Astrocyte of the spinal cord (primary cell): ENCODE measurements at places on chromosomes 2 and 18.

- no peak for DNase-seq
Observed at GRCh38 chr2:98489486-98489885, 44.8 kb downstream of the INPP4A start.

- DNase-seq: peak; percentile 69
Observed at GRCh38 chr2:217166241-217166850, 306.5 kb upstream of the TNP1 start.

DNA sequence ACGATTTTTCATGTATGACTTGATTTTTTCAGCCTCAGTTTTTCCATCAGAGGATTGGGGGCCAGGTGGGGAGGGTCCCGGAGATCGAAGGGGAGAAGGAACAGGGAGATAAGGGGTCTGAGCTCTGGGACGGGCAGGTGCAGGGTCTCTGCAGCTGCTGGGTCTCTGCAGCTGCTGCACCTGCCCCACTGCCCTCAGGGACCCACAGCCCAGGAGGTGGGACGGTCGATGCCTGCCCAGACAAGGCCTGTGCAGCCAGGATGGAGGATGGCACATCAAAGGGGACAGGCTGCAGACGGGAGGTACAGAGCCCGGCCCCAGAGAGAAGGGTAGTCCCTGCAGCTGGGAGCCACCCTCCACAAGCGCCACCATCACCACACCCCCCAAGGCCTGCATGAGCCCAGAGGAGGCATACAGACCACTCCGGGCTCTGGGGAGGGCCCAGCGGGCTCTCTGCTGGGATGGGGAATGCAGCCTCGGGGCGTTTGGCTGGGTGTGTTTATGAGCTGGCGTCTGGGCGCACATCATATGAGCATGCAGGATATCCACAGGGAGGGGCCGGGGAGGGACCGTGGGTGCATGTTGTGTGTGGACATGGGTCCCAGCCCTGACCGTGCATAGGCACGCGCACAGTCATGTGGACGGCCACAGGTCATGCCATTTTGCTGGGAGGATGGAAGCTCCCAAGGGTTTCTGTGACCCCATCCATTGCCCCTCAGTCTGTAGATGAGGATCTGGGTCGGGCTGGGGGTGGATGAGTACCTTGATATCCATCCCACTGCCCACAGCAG lies 34.9 kb upstream of the GPC1 start:
- DNase-seq: no peak

DNA sequence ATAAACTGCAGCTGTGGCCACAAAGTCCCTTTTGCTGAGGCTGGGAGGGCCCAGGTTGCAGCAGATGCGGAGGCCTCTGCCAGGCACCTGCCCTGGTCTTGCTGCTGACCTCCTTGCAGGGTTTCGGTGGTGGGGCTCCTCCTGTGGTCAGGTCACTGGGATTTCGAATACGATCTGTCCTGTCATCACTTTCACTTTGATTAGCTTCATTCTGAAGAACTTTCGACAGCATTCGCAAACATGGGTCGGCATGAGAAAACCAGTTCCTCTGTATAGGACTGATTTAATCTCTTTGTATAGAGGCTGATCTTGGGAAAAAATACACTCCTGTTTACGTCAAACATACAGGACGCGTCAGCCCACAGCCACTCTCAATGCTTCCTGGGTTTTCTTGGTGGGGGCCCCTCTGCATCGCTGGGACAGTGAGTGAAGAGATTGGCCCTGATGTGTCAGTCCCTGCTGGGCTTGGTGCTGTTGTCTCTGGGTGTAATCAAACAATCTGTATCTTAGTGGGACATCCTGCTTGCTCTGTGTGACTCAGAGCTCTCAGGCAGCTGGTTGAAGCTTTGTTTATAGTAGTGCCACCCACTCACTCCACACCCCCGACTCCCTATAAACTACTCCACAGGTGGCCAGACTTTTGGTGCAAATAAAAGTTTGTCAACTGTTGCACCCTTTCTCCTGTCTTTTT lies 209.4 kb upstream of the CXCR4 start:
- DNase-seq: peak; percentile 4

DNA sequence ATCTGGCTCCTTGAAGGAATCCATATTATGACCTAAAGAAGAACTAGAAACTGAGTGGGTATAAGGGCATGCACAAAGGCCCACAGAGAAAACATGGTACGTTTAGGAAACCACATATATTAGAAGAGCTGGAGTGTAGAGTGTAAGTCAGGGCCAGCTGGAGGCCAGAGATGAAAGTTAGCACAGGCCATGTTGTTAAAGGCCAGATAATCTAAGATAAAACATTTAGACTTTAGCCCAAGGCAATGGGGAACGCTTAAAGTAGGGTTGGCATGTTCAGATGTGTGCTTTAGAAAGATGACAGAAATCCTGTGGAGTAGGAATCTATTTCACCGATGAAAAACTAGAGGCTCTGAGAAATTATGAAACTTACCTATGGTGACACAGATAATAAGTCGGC lies 229.1 kb upstream of the NRP2 start:
- no peak for DNase-seq

DNA sequence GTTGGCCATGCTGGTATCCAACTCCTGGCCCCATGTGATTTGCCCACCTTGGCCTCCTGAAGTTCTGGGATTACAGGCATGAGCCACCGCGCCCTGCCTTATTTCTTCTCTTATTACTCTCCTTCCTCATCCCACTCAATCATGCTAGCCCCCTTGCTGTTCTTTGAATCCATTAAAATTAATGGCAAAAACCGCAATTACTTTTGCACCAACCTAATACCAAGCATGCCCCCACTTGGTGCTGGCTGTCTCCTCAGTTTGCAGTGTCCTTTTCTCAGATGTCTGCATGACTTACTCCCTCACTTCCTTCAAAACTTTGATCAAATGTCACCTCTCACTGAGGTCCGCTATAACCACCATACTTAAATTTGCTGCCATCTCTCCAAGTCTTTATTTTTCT lies 34.6 kb downstream of the DYTN start:
- DNase-seq: no peak

DNA sequence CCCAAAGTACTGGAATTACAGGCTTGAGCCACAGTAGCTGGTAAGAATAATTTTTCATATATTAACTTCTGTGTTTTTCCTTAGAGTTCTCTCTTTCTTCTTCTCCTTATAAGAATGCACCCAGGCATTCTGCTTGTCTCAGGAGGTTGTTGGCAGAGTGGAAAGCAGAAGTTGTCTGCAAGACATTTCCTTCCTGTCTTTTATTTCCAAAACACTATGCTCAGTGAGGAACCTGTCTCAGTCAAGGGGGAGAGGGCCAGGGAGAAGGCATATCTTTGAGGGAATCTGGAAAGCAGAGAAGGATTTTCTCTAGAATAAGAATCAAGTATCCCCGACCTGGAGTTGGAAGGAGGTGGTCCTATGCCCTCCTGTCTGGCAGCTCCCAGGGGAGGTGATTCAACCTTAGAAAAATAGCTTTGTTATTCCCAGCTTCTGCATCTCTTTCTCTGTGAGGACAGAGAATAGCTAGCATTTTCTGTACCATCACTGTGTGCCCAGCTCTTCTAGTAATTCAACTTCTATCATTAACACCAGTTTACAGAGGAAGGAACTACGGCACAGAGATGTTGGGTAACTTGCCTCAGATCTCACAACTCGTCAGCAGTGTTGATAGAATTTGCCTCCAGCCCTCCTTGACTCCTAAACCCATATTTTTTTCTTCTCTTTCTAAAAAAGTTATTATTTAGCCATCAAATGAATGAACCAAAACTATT lies 3.8 kb upstream of the LPIN2 start:
- DNase-seq: no peak

DNA sequence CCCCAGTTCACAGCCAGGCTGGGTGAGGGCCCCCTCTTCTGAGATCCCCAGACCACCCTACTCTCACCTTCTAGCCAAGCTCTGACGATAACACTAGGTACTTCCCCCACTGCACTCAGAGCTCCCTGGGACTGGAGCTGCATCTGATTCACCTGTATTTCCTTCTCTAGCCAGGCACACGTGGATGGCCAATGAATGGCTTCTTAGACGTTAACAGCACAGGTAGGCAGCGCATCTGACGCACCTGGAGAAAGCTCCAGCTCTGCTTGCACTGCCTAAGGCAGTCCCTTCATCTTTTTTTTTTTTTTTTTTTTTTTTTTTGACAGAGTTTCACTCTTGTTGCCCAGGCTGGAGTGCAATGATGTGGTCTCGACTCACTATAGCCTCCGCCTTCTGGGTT lies 48.1 kb downstream of the GALNT14 start:
- no peak for DNase-seq

GRCh38 chr2:6290217-6291015 lies 575.3 kb downstream of the CMPK2 start:
- DNase-seq: no peak

DNA sequence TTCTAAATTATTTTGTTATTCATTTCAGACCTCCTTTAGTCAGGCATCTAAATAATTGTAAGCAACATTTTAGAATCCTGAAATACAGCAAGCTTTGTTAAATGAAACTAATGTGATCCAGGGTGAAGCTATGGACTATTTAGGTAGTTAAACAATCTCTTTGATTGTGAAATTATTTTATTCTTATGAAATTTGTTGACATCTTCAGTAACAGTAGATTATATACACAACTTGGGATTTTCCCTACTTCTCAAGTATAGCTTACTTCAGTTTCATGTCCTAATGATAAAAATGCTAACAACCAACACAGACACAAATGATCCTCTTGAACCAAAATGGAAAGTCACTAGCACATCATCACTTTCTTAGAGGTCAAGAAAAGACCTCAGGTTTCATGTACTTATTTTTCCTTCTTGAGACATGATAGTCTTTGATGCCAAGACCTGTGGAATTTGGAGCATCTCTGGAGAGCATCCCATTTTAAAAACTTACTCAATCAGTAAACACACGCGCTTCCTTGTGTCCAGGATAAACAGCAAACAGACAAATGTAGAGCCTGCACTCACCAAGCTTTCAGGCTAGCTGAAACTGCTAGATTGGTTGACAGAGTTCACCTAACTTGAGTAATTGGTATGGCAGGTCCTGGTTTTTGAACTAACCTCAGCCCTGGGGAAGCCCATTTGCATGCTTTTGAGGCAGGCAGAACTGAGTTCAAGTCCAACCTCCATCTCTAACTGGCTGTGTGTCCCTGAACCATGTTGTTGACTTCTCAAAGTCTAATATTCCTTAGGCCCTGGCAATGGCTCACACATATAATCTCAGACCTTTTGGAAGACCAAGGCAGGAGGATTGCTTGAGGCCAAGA lies 47.8 kb downstream of the KCTD18 start:
- DNase-seq: no peak

DNA sequence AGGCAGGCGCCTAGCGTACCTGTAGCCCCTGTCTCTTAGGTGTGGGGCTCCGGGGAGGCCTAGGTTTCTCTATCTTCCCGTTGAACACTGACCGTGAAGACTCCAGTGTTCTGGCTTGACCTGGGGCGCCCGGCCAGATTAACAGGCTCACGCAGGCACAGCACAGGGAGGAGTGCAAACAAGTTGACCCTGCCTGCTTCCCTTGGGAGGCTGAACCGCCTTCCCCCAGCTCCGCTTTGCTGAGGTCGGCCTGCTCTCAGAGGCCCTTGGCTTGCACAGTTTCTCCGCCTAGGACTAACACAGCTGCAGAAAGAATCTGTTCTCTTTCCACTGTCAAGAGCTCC lies 567 bp downstream of the PCYOX1 start:
- no peak for DNase-seq

GRCh38 chr2:81481994-81482368 lies 1177.4 kb upstream of the LRRTM1 start:
- no peak for DNase-seq

- no peak for DNase-seq
Observed at GRCh38 chr2:54535599-54536195, 79.6 kb downstream of the SPTBN1 start.

- peak; percentile 25 for DNase-seq
Observed at GRCh38 chr2:96685577-96686459, 43.3 kb downstream of the FER1L5 start.

- DNase-seq: peak; percentile 28
Observed at GRCh38 chr2:39723946-39724827, 54.9 kb downstream of the THUMPD2 start.

DNA sequence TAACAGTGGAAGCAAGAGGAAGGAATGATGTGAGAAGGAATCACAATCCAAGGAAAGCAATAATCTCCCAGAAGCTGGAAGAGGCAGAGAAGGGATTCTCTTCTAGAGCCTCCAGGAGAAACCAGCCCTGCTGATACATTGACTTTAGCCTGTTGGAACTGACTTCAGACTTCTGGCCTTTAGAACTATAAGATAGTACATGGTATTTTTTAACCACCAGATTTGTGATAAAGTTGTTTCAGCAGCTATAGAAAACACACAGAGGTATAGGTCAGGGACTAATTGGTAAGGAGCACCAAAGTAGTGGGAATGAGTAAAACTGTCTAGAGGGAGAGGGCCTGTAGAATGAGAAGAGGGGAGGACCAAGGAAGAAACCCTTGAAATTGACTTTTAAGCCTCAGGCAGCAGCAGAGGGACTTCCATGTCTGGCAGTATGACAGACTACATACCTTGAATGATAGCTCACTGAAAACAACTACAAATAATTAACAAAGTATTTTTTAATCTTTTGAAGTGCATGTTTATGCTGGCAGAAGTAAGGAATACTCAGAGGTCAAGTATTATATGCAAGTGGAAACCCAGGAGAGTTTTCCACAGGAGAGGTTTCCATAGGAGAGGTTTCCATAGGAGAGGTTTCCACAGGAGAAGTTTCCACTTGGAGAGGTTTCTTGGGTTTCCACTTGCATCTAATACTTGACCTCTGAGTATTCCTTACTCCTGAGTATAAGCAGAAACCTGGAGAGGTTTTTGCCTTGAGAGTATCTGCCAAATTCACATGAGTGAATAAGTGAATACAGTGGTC lies 33.8 kb upstream of the TMEM17 start:
- DNase-seq: no peak

DNA sequence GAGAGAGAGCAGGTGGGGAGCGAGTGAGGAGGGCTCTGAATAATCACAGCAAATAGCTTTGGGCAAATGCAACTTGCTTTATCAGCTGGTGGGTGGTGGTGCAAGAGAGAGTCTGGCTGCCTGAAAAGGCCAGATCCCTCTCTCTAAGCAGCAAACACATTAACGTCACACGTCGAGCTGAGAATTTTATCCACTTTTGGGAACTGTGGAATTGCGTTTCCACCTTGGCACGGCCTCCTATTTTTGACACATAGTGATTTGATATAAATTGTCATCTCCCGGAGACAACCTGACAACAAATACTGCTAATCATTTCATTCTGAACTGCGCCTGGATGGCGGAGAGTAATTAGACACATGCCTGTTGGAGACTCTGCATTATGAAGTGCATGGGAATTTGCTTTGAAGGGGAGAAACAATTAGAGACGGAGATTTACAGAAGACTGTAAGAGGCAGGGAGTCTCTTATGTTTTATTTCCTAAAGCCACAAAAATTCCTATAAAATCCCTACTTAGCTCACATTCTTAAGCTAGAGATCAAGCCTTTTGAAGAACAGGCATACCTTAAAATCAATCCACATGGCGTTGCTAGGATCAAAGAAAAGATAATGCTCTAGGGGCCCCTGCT lies 634.1 kb downstream of the TDRD15 start:
- no peak for DNase-seq
